Ovary (tissue), 10 donors: ENCODE measurements at places on chromosomes 16 and 17. TPM values are rescaled to one million over a fixed set of nuclear protein-coding genes. Genes with fewer than 3 reads are reported as not detected.

DNA sequence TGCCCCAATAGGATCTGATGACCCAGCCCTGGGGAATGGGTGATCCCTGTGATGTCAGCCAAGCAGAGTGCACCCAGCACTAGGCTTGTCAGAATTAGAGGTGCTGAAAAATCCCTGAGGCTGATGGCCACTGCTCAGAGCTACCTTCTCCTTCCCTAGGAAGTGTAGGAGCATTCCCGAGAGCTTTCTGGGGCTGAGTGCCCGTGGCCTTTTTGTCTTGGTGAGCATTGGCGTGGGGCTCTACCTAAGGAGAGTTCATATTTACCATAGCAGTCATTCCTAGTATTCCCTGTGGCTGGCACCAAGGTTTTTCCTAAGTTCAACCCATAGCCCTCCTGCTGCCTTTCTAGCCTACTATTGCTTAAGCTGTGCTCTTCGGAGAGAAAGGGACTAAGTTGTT, 22.6 kb upstream of the ARHGAP23 start:
- H3K27ac ChIP-seq: no peak overlapping the region
- no peaks in the 10 kb centered on the region for H3K4me1 ChIP-seq
- no peak overlapping the region for H3K4me3 ChIP-seq

- H3K36me3 ChIP-seq: no peaks in the 10 kb centered on the region
- H3K27ac ChIP-seq: peak overlapping the region; percentile 71
- peaks cover 10% of the 10 kb centered on the region for H3K4me1 ChIP-seq
- no peak for DNase-seq
- H3K27me3 ChIP-seq: no peaks in the 10 kb centered on the region
- peak overlapping the region; percentile 90 for H3K4me3 ChIP-seq
Observed at GRCh38 chr17:82752371-82753200, 721 bp downstream of the TBCD start.

The SLC38A8 gene
- total RNA-seq: not detected

DNA sequence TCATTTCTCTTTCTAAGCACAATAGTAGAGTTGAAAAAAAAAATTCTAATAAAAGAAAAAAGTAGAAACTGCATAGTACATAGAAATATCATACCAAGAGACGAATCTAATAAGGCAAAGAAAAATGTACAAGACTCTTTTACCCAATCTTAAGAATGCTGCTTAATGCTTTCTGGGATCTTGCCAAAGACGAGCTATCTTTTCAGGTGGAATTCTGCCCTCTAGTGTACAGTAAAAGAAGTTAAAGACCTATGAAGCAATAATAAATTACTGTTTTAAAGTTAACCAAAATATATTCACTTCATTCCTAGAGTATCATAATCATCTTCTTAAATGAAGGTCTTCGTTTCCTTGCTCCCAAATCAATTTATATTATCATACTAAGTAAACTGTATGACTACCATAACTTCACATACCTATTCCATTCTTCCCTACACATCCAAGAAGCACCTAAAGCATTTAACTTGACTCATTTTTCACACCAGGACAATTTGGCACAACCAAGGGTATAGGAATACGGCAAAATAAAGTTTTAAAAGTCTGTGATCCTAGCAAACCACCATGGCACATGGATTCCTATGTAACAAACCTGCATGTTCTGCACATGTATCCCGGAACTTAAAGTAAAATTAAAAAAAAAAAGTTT, 47.7 kb downstream of the CFDP1 start:
- no peak for DNase-seq
- H3K27ac ChIP-seq: no peak overlapping the region
- H3K27me3 ChIP-seq: no peaks in the 10 kb centered on the region
- no peaks in the 10 kb centered on the region for H3K36me3 ChIP-seq
- no peak overlapping the region for H3K4me3 ChIP-seq

The ATP2A3 gene
- 4.2 TPM for total RNA-seq
